ENCODE measurements at places on chromosomes 3 and 15. TPM values are rescaled to one million over a fixed set of nuclear protein-coding genes. Genes with fewer than 3 reads are reported as not detected.

DNA sequence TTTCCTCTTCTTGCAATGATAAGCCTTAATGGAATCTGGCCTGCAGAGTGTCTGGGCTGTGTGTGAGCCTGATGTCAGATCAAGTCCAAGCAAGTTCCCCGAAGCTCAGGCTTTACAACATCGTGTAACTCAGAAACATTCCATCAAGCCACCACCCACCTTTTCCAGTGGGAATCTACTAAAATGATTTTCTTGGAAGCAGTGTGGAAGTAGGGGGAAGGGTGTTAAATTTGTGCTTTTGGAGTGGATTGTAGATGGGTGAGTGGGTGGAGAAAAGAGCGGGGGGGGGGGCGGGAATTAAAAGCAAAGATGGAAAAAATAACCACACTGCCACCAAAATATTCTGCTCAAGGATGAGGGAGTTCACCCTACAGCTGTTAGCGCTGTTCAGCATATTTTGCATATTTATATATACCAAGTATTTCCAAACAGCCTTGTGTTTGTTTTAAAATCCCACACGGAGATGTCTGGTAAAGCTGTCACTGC, 53.6 kb downstream of the VGLL3 start:
- H3K4me3 ChIP-seq, result no peak overlapping the region
- peak overlapping the region; percentile 44 for H3K27ac ChIP-seq
- peaks cover 5% of the 10 kb centered on the region for H3K4me1 ChIP-seq
- peak; percentile 92 for DNase-seq

GRCh38 chr3:42745291-42745745, 27.7 kb downstream of the CCDC13 start:
- no peaks in the 10 kb centered on the region for H3K27me3 ChIP-seq
- no peak for DNase-seq
- H3K4me3 ChIP-seq, result no peak overlapping the region
- H3K27ac ChIP-seq, result no peak overlapping the region

- H3K4me1 ChIP-seq, result peaks cover 37% of the 10 kb centered on the region
- no peak overlapping the region for H3K4me3 ChIP-seq
- no peaks in the 10 kb centered on the region for H3K27me3 ChIP-seq
- H3K36me3 ChIP-seq, result no peaks in the 10 kb centered on the region
- no peak overlapping the region for H3K27ac ChIP-seq
- DNase-seq, result no peak
These were observed 128.1 kb upstream of the IL12A start for GRCh38 chr3:159860269-159861116.

GRCh38 chr15:68990992-68991500, 23.4 kb upstream of the NOX5 start:
- H3K27me3 ChIP-seq, result peaks cover 11% of the 10 kb centered on the region
- H3K27ac ChIP-seq, result no peak overlapping the region
- DNase-seq, result no peak

DNA sequence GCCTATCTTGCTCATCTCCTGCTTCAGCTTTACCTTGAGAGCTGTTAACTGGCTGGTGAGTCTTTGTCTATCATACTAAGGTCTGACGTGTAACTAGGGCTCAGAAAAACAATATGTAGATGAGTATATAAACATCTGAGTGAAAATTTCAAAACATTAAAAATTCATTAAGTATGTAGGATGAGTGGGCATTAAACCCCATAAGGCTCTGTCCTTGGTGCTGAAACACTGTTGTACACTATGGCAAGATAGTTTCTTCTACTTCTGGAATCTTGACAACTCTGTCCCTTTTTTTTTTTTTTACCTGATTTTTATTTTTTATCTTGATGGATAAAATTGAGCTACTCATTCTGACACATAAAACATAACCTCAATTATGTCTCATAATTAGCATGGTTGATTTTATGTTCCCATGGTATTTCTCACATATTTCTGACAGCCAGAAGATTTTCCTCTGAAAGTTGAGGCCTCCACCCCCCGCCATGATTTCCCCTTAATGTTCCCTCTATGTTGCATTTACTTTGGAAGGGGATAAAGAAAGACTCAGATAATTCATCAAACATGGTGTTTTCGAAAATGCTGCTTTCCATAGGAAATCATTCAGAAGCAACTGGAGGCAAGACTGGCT, 54.3 kb downstream of the DGKG start:
- peaks cover 21% of the 10 kb centered on the region for H3K27me3 ChIP-seq
- H3K27ac ChIP-seq, result no peak overlapping the region
- no peak overlapping the region for H3K4me3 ChIP-seq
- H3K4me1 ChIP-seq, result no peaks in the 10 kb centered on the region
- no peaks in the 10 kb centered on the region for H3K36me3 ChIP-seq

DNA sequence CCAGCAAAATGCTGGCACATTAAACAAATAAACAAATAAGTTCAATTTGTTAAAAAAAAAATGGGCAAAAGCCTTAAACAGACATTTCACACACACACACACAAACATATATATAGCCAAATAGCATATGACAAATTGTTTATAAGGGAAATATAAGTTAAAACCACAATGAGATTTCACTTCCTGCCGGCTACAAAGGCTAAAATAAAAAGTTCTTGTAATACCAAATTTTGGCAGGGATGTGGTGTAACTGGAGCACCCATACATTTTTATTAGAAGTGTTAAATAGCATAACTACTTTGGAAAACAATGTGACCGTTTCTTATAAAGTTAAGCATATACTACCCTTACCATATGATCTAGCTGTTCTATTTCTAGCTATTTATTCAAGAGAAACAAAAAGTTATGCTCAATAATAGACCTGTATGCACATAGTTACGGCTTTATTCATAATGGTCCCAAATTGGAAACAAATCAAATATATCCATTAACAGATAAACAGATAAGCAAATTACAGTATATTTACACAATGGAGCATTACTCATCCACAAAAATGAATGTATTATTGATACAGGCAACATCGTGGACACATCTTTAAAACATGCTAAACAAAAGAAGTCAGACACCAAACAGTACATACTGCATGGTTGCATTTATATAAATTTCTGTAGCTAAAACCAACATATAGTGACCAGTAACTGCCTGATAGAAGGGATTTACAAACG, 93.9 kb downstream of the EOMES start:
- no peak overlapping the region for H3K27ac ChIP-seq
- no peaks in the 10 kb centered on the region for H3K36me3 ChIP-seq
- H3K27me3 ChIP-seq, result no peaks in the 10 kb centered on the region
- H3K4me3 ChIP-seq, result no peak overlapping the region
- DNase-seq, result no peak

The GHSR gene
- total RNA-seq, result not detected

DNA sequence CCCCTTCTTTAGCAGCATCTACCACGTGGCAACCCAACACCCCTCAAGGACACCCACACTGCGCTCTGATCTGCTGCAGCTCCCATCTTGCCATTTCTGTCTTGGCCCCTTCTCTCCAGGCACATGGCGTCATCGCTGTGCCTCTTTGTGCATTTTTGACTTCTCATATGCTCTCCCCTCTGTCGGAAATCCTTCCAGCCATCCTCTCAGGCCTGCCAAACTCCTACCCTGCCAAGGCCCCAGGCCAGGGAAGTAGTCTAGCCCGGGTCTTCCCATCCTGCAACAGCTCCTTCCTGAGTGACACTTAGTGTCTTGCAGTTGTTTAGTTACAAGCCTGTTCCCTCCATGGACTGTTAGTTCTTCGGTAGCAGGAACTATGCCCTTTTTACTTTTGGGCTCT, 34.0 kb upstream of the CTXND1 start:
- no peak for DNase-seq
- no peak overlapping the region for H3K4me3 ChIP-seq
- no peaks in the 10 kb centered on the region for H3K27me3 ChIP-seq
- H3K27ac ChIP-seq, result no peak overlapping the region
- no peaks in the 10 kb centered on the region for H3K4me1 ChIP-seq

The ZBED2 gene
- 1.0 TPM for total RNA-seq

DNA sequence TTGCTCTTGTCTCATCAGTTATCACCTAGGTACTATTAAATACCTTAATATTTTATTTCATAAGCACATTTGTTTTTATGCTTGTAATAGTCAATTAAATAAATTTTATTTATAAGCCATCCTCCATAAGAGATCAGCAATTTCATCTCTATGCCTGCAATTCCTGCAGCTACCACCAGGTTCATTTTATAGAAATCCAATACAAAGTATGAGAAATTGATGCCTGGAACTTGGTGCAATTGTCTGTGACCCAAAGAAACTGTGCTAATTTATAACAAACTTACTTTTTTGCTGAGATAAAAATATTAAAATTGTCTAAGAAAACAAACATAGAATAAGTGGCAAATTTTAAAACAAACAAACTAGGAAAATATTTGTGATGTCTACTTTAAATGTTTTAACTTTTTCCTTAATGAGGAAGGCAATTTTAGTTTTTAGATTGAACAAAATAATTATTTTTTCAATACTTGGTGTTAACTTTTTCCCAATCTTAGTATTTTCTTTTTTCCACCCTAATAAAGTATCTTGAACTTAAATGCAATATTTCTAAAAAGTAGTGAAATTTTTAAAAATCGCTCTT, 1026.6 kb downstream of the ROBO1 start:
- H3K36me3 ChIP-seq, result no peaks in the 10 kb centered on the region
- H3K27me3 ChIP-seq, result no peaks in the 10 kb centered on the region
- H3K4me3 ChIP-seq, result no peak overlapping the region
- no peak for DNase-seq

Measured in astrocyte (in vitro differentiated cells and primary cell).